ENCODE measurements at places on chromosomes 1 and 21. TPM values are rescaled to one million over a fixed set of nuclear protein-coding genes. Genes with fewer than 3 reads are reported as not detected.

SPRR2A gene
- polyA plus RNA-seq = not detected

LRRC53 gene
- 0.05 TPM for polyA plus RNA-seq

C1orf210 gene
- not detected for polyA plus RNA-seq

NVL gene
- 33.9 TPM for polyA plus RNA-seq

RNPEP gene
- polyA plus RNA-seq = 41.4 TPM

KRTAP10-6 gene
- polyA plus RNA-seq = not detected

AGT gene
- polyA plus RNA-seq = 324 TPM

ADAMTSL4 gene
- 2.6 TPM for polyA plus RNA-seq
